NCI-H1436 (cell line): ENCODE measurements at places on chromosomes 5 and 9.
A peak's percentile ranks its signal among the peaks of the same experiment; 100 is the strongest.

DNA sequence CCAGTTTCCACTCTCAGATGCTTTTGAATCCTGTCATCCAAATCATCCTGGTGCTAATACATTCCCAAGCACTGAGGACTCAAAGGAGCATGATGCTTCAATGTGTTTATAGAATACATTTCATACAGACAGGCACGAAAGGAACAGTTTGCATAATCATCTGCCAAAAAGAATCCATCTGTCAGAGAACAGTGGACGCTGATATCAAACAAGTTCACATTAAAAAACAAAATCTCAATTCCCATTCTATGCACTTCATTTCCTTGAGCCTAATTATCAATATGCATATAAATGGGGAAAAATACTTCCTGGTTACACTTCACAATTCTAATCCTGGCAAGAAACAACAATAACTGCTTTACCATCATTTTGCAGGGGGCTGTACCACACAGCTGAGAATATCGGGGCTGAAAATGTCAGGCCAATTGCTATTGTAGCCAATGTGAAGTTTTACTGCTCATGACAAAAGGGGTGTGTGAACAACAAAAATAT is 125.5 kb upstream of the FAM174A start:
- no peak for DNase-seq

DNA sequence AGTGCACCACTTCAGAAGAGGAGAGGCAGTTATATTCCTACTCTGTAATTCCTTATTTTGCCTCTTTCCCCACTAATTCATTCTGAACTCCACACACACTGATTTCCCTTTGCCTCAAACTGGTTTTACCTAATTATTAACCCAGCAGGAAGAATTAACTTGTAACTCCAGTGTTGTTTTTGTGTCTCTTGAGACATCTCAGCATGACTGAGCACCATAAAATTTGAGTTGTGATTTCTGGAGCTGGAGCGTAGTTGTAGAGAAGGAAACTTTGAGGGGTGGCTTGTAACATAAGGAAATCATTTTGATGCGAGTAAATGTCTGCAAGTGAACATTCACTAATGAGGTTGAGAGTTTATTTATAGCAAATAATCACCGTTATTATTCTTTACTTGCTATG is 265.2 kb downstream of the TMEM38B start:
- DNase-seq, result no peak

GRCh38 chr5:15373151-15373550 is 126.8 kb upstream of the FBXL7 start:
- DNase-seq, result no peak

GRCh38 chr9:125428902-125429467 is 167.4 kb downstream of the GAPVD1 start:
- DNase-seq, result no peak

GRCh38 chr5:33736510-33736909 is 155.3 kb downstream of the ADAMTS12 start:
- DNase-seq, result no peak

DNA sequence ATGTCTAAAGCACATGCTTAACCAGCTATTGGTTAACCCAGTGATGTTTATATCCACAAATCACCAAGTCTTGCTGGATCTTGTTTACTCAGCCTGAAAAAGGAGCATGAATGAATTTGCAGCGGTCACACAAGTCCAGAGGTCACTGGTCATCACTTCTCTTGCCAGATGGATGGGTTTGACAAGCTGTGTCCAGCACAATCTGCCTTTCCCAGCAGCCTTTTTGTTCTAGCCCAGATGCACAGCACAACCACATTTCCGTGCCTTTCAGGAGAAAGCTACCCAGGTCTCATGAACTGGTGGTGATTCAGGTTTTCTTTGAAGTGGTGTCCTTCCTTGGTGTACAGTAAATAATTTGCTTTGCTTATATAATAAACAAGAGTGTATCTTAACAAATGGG is 32.1 kb downstream of the TMEM252 start:
- DNase-seq, result no peak

GRCh38 chr5:111639912-111640311 is 117.1 kb downstream of the NREP start:
- DNase-seq, result no peak

- no peak for DNase-seq
Measured at GRCh38 chr5:105868038-105868780, 1802.5 kb downstream of the EFNA5 start.

DNA sequence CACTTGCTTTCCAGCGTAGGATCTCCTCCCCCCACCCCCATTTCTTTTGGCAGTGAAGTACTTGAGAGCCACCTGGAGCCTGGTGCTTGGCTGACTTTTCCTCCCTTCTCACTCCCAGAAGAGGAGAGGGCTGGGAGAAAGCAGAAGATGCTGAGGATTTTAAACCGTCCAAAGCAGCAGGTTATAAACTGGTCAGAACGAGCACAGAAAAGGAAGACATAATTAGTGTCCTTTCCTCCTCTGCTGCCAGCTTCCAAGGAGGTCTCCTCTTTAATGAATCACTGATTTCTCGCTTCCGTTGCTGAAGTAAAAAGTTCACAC is 563 bp upstream of the FGF10 start:
- no peak for DNase-seq

DNA sequence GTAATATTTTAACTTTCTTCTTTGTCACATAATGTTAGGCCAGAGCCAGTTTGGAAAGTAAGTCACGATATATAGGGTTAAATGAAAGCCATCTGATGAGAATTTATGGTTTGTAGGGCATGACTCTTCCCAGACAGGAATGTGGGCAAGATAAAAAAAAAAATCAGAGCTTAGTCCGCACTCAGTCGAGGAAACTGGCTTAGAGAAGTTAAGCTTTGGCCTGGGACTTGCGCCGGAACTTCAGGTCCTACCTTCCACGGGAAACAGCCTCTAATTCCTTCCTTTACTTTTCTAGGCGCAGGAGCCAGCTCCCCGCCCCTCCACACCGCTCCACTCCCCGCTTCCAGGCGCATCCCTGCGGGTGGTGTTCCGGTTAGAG is 475 bp downstream of the DDX31 start:
- no peak for DNase-seq

DNA sequence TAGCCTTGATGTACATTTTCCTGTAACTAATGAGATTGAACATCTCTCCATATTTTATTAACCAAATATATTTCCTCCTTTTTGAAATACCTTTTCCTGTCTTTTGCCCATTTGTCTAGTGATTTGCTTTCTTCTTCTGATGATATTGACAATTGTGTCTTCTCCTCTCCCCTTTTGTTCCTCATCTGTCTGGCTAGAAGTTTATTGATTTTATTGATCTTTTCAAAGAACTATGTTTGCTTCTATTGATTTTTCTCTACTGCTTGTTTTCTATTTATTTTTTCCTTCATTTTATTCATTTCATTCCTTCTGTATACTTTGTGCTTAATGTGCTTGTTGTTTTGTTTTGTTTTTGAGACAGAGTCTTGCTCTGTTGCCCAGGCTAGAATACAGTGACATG is 181.4 kb upstream of the SMIM23 start:
- no peak for DNase-seq

DNA sequence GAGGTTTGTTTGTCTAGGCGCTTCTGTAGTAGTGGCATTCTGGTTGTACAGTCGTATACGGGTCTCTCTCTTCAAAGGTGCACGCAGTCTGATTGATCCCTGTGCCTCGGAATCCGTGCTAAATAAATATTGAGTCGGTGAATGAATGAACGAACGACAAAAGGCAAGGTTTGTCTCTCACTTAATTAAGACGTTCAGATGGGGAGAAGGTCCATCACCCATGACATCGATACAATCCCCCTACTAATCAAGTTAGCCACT is 500 bp upstream of the CREBRF start:
- no peak for DNase-seq

DNA sequence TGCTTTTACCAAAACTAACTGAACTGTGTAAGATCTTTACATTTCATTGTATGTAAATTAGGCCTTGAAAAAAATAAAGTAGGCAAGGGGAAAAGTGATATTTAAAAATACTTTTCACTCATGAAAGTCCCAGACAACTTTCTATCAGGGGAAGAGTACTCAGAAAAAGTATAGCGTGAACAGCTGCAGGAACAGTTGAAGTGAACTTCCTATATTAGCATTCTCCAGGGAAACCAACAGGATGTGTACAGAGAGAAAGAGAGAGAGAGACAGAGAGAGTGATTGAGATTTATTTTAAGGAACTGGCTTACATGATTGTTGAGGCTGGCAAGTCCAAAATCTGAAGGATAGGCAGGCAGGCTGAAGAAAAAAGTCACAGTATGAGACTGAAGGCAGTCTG is 42.0 kb downstream of the ERMP1 start:
- no peak for DNase-seq

GRCh38 chr5:150779397-150780186 is 1.0 kb downstream of the SMIM3 start:
- no peak for DNase-seq

GRCh38 chr9:134186471-134187109 is 22.2 kb upstream of the RNU6ATAC start:
- DNase-seq, result no peak

DNA sequence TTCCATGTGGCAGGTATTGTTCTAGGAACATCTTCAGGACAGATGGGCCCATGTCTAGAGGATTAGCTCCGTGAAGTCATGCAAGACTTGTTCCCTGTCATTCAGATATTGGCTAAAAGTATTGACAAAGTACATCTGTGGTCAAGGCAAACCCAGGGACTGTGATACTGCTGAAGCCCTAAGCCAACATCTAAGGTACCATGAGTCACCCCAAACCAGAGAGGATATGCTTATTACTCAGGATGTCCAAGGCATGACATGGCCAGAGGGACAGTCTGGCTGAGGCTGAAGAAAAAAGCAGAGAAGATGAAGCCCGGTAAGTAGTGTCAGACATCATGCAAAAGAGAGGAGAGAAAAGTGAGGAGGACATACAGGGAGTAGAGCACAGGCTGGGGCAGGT is 31.0 kb downstream of the HMHB1 start:
- no peak for DNase-seq

GRCh38 chr9:121744002-121744686 is 92.7 kb downstream of the DAB2IP start:
- peak; percentile 16 for DNase-seq

DNA sequence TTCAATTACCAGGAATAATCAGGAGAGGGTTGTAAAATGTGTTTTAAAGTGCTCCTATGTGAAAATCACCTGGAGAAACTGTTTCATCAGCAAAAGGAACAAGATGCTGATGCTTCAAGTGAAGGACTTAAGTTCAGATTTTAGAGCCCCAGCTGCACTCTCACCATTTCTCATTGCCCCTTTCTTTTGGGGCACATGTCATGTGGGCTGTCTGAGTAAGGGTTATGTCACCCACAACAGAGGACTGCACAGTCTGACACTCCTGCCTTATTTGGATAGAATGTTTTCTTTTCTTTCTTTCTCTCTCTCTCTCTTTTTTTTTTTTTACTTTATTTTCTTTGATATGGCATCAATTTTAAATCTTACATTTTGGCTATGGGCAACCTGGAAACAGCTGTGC is 204.1 kb upstream of the EFNA5 start:
- no peak for DNase-seq

DNA sequence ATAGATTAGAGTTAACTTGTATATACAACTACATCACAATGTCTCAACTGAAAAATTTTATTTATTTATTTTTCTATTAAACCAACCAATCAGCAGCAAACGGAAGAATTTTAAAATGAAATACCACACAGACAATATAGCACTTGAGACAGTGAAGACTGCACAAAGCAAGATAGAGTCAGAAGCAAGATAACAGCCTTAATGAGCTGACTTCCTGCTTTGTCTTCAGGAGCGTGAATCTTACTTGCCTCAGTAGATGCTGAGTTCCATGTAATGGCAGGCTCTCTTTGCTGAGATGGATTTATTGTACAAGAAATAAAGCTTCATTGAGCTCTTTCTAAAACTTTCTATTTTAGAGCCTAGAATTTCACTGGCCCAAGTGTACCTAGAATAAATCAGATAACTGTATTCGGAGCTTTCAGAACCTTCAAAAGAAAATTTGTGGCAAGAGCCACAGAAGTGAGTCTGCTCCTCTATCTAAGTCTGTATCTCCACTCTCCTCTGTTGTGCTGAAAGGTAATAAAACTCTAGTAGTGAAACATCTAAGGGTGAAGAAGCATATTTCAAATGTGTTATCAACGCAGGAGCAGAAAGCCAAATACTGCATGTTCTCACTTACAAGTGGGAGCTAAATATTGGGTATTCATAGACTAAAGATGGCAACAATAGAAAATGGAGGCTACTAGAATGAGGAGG is 83.3 kb upstream of the ANKRD55 start:
- no peak for DNase-seq

GRCh38 chr5:2298781-2299180 is 416.1 kb upstream of the IRX4 start:
- DNase-seq, result no peak

DNA sequence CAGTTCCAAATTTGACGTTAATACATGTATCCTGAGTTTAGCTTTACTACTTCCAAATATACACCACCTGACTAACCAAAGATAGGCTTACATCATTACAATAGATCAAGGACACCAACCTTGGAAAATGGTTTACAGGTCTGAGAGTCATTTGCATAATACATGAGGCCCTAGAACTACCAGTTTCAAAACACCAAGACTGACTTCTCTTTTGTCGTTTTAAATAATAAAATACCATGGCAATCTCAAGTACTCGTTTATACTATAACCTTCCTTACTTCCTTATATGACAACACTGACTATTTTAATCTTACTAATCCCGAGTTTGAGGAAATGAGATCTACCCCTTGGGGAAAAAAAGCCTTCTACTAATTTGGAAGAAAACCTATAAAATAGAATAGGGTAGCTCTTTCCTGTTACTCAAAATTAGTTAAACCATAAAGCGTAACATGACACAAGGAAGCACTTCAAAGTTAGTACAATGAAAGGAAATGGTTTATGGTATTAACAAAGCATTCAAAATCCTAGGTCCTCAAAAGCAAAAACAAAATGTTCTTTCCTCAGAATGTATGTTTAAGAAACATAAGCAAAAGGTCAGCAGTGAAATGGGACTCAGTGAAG is 42.1 kb downstream of the UBQLN1 start:
- no peak for DNase-seq

GRCh38 chr5:112931473-112931872 is 9.4 kb upstream of the REEP5 start:
- DNase-seq, result no peak

GRCh38 chr9:122016309-122016708 is 76.8 kb downstream of the TTLL11 start:
- no peak for DNase-seq

DNA sequence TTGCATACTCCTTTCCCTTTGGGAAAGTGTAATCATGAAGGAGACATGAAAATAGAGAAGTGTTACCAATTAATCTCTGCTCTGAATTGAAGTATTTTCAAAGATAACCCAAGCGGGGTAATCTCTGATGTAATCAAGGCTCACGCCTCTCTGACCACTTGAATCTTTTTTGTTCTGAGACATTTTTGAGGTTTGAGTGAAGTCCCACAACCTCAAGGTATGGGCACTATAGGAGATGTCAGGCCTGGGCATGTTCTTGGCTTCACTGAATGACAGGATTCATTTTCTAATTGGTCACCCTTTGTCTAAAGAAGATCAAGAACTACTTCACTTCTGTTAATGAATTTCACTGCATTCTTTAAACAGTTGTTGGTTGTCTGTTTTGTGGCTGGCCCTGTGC is 23.7 kb downstream of the ENHO start:
- DNase-seq, result no peak
